Heart left ventricle (tissue), 16 donors: ENCODE measurements at places on chromosomes 3 and 15. TPM values are rescaled to one million over a fixed set of nuclear protein-coding genes. Genes with fewer than 3 reads are reported as not detected.

KAT2B gene
- total RNA-seq: 82.8 TPM

ALDH1L1 gene
- total RNA-seq: 29.7 TPM

PAQR5 gene
- 1.1 TPM for total RNA-seq

NOX5 gene
- not detected for total RNA-seq

CYP1A2 gene
- total RNA-seq: not detected

LRRC3B gene
- total RNA-seq: 0.04 TPM

GOLGA6C gene
- not detected for total RNA-seq

GRCh38 chr3:120170223-120170622 is 76.0 kb upstream of the GSK3B start:
- DNase-seq: no peak
- H3K27me3 ChIP-seq: no peaks in the 10 kb centered on the region
- no peaks in the 10 kb centered on the region for H3K36me3 ChIP-seq

DNA sequence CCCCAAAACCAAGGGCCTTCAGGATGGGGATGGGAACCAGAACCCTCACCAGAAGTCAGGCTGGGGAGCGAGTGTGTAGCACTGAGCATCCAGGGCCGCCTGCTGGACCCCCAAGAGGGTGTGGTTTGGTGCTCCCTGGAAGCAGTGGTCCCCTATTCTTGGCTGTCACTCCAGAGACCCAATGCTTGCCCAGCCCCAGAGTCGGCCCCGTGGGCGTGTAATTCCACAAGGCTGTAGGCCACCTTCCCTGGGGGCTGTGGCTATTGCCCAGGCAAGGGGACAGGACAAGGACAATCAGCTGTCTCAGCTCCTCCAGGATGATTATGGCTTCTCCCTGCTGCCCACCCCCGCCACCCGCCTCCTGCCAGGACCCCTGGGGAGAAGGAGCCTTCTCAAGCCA is 14.5 kb downstream of the IGDCC3 start:
- H3K4me1 ChIP-seq: no peaks in the 10 kb centered on the region
- no peaks in the 10 kb centered on the region for H3K36me3 ChIP-seq
- no peak for DNase-seq
- H3K4me3 ChIP-seq: no peak overlapping the region
- no peaks in the 10 kb centered on the region for H3K27me3 ChIP-seq

DNA sequence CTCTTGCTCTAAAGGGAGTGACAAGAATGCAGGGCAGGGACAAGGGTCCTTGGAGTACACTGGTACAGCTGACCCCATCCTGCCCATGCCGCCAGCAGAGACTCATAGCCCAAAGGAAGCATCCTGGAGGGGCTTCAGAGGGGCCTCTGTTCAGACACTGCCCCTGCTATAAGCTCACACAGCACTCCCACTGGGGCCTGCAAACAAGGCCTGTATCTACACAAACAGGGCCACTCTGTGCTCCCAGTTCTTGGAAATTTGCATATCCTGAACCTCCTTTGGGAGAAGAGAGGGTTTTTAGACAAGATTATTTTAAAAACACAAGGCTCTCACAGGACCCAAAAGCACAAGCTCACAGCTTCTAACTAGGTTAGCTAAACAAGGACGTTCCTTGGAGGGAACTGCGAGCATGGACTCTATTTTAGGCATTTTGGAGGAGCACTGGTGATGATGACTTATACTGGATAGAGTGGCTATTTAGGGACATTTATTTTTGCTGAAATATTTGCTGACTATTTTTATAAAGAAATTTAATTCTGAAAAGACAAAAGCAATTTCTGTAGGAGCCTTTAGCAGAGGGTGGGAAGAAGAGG is 16.4 kb upstream of the ANKRD34C start:
- no peak overlapping the region for H3K27ac ChIP-seq
- no peaks in the 10 kb centered on the region for H3K36me3 ChIP-seq
- no peak overlapping the region for H3K4me3 ChIP-seq

GRCh38 chr3:126982471-126983175 is at the start of gene PLXNA1:
Gene PLXNA1, plus strand, starts transcription at chr3:126983115. Its CDS starts 5,479 bp downstream, at chr3:126988594.
- H3K4me1 ChIP-seq: peaks cover 44% of the 10 kb centered on the region
- no peaks in the 10 kb centered on the region for H3K27me3 ChIP-seq
- H3K27ac ChIP-seq: peak within 1 kb of the TSS; percentile 66
- H3K4me3 ChIP-seq: peak within 1 kb of the TSS; percentile 84

DNA sequence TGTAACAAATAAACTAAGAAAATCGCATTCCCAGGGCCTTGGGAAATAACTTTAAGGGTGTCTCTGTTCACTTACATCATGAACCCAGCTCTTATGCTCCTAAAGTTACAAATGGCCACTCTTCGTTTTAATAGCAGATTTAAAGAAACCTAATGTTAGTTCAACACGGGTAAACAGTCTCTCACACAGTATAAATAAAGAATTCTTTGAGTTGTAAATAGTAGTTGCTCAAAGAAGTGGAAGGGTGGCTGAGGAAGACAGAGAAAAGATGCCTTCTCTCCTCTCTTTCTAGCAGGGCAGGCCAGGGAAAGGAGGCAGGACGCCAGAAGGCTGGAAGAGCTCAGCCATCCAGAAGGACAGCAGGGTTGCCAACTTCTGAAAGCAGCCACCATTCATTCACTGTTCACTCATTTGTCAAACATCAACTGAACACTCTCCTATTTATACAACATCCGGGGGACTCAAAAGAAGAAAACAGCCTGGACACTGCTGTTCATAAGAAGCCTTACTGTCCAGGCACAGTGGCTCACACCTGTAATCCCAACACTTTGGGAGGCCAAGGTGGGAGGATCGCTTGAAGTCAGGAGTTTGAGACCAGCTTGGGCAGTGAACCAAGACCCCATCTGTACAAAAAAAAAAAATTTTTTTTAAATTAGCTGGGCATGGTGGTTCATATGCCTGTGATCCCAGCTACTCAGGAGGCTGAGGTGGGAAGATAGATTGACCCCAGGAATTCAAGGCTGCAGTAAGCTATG is 47.3 kb downstream of the WWTR1 start:
- H3K27ac ChIP-seq: no peak overlapping the region
- H3K27me3 ChIP-seq: no peaks in the 10 kb centered on the region
- H3K4me3 ChIP-seq: no peak overlapping the region
- peaks cover 83% of the 10 kb centered on the region for H3K4me1 ChIP-seq
- DNase-seq: no peak
- no peaks in the 10 kb centered on the region for H3K36me3 ChIP-seq

- H3K4me1 ChIP-seq: no peaks in the 10 kb centered on the region
- no peak overlapping the region for H3K27ac ChIP-seq
- no peak overlapping the region for H3K4me3 ChIP-seq
- H3K36me3 ChIP-seq: no peaks in the 10 kb centered on the region
- no peaks in the 10 kb centered on the region for H3K27me3 ChIP-seq
- no peak for DNase-seq
These were observed 24.0 kb downstream of the PLA2G4B start for GRCh38 chr15:41862515-41863116.

DNA sequence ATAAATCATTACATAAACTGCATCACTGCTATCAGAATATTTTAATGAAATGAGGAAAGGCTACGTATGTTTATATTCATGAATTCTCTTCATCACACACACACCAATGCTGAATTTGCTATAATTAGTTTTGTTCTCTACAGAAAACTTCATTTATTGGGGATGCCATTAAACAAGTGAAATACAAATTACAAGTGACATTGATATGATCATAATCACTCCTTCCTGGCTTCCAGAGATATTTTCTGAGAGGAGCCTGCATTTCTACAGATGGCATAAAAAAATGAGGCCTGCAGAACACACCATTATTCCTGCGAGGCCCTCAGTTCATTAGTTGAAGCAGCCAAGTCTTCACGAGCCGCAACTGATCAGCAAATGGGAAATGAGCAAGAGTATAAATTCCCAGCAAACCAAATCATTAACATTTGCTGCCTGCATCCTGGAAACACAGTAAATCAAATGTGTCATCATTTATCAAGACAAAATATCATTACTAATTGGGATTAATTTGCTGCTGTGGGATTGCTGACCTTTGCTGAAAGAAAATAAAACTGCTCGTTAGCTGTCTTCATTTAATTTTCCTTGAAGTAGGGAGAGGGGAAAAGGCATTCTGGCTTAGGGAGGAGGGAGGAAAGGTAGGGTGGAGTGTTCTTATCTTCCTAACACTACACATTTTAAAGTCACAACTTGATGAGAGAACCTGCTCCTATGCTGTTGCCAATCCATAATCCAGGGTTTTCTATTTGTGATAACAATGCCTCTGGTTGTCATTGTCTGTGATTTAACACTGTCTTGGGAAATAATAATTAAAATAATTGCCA is 921.9 kb downstream of the SQOR start:
- no peaks in the 10 kb centered on the region for H3K27me3 ChIP-seq
- no peaks in the 10 kb centered on the region for H3K36me3 ChIP-seq
- H3K4me3 ChIP-seq: no peak overlapping the region
- H3K27ac ChIP-seq: no peak overlapping the region
- no peak for DNase-seq

- no peak overlapping the region for H3K4me3 ChIP-seq
- no peak overlapping the region for H3K27ac ChIP-seq
- peak; percentile 58 for DNase-seq
- H3K27me3 ChIP-seq: no peaks in the 10 kb centered on the region
- H3K4me1 ChIP-seq: no peaks in the 10 kb centered on the region
- no peaks in the 10 kb centered on the region for H3K36me3 ChIP-seq
These were observed 84.7 kb downstream of the ETV5 start for GRCh38 chr3:186024210-186024609.

- no peak overlapping the region for H3K27ac ChIP-seq
- no peak overlapping the region for H3K4me3 ChIP-seq
- H3K27me3 ChIP-seq: no peaks in the 10 kb centered on the region
- H3K36me3 ChIP-seq: no peaks in the 10 kb centered on the region
These were observed 32.7 kb downstream of the ARL14 start for GRCh38 chr3:160709477-160710182.

- no peak overlapping the region for H3K27ac ChIP-seq
- H3K36me3 ChIP-seq: no peaks in the 10 kb centered on the region
- H3K4me3 ChIP-seq: no peak overlapping the region
- H3K4me1 ChIP-seq: no peaks in the 10 kb centered on the region
- DNase-seq: no peak
- H3K27me3 ChIP-seq: no peaks in the 10 kb centered on the region
These were observed 124.1 kb upstream of the RASGRP1 start for GRCh38 chr15:38688761-38689160.

GRCh38 chr3:187291001-187291511 is 481 bp downstream of the MASP1 start:
- H3K4me3 ChIP-seq: peak overlapping the region; percentile 52
- DNase-seq: no peak
- H3K27ac ChIP-seq: peak overlapping the region; percentile 91
- no peaks in the 10 kb centered on the region for H3K36me3 ChIP-seq
- no peaks in the 10 kb centered on the region for H3K27me3 ChIP-seq

GRCh38 chr15:99015698-99016568 is 8.3 kb upstream of the PGPEP1L start:
- peaks cover 19% of the 10 kb centered on the region for H3K4me1 ChIP-seq
- DNase-seq: no peak
- H3K27me3 ChIP-seq: no peaks in the 10 kb centered on the region
- H3K27ac ChIP-seq: no peak overlapping the region
- H3K36me3 ChIP-seq: no peaks in the 10 kb centered on the region

DNA sequence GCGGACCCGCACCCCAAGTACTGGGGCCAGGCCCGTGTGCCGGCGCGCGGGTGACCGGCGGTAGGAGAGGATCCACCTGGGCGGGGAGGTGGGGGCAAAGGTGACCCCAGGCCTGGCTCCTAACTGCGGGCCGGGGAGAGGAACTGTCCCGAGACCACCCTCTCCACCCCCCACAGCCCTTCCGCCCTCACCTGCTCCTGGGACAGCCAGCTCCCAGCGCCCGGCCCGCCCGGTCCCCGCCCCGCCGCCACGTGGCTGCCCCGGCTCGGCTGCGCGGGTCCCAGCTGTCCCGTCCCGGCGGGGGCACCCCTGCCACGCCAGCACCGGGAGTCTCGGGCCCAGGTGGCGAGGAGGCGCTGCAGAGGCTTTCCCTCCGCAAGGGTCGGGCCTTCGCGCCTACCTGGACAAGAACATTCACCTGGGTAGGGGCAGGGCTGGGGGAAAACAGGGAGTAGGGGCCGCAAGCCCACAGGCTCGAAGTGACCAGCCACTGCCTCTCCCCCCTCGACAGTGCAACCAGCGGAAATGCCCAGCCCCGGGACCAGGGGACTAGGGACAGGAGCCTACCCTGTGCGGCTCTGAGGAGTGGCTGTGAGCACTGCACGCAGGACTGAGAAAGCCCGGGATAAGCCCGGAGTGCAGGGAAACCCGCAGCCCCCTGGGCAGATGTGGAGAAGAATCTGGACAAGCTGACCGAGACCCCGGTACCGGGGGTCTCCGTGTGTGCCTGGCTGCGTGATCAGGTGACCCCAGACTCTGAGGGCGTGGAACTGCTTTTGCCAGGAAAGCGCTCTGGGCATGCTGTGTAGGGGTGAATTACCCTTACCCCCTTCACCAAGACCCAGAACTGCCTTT is at the start of gene SLC12A8:
Gene SLC12A8, minus strand, starts transcription at position 240 of the 855 bp plus-strand sequence. CDS start 1,399 bp downstream, outside the sequence.
- H3K27ac ChIP-seq: no peak within 1 kb of the TSS
- no peak for DNase-seq
- no peaks in the 10 kb centered on the region for H3K36me3 ChIP-seq
- peaks cover 18% of the 10 kb centered on the region for H3K27me3 ChIP-seq

- H3K27ac ChIP-seq: peak overlapping the region; percentile 70
- no peaks in the 10 kb centered on the region for H3K27me3 ChIP-seq
- H3K36me3 ChIP-seq: peaks cover 8% of the 10 kb centered on the region
- peaks cover 5% of the 10 kb centered on the region for H3K4me1 ChIP-seq
- peak overlapping the region; percentile 66 for H3K4me3 ChIP-seq
These were observed 665 bp downstream of the GATM start for GRCh38 chr15:45377609-45378148.

DNA sequence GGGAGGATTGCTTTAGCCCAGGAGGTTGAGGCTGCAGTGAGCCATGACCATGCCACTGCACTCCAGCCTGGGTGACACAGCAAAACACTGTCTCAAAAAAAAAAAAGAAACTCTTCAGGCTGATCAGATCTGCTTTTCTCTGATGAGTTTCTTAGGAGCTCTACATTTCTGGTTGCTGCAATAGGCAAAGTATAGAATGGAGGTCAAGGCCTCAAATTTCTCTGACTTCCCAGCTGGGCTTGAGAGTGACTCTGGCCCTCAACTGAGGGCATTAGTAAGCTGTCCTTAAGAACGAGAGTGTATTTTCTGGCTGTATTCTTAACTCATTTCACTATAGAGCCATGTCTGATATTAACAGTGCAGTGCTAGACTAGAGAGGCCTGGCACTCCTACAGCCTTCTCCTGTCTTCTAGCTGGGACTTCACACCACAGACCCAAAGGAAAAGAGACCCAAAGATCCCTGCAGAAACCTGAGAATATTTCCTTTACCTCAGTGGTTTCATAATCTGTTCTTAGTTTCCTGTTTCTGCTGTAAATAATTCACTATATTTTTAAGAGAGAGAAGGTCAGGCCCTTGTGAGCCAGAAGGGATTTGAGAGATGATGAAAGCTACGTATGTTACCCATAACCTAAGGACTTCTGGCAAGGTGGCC is 2.0 kb upstream of the NR1I2 start:
- H3K27me3 ChIP-seq: no peaks in the 10 kb centered on the region
- no peak overlapping the region for H3K4me3 ChIP-seq
- H3K27ac ChIP-seq: no peak overlapping the region
- no peaks in the 10 kb centered on the region for H3K4me1 ChIP-seq
- no peaks in the 10 kb centered on the region for H3K36me3 ChIP-seq

DNA sequence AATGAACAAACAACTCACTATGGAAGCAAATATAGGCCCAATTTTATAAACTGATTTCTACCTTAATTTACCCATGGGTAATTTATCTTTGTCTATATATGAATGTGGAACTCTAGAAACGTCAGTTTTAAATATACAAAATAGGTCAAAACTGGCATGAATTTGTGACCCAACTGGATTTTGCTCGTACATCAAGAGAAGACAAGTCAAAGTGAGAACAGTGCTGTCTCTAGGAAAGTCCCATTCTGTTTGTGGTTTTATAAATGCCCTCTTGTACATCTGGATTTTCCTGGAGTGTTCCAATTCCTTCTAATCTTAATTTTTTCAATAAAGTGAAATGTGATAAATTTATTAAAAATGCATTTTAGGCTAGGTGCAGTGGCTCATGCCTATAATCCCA is 50.2 kb upstream of the ABHD10 start:
- H3K27ac ChIP-seq: no peak overlapping the region
- DNase-seq: no peak
- H3K4me3 ChIP-seq: no peak overlapping the region
